ENCODE measurements at places on chromosomes 11 and 22.

DNA sequence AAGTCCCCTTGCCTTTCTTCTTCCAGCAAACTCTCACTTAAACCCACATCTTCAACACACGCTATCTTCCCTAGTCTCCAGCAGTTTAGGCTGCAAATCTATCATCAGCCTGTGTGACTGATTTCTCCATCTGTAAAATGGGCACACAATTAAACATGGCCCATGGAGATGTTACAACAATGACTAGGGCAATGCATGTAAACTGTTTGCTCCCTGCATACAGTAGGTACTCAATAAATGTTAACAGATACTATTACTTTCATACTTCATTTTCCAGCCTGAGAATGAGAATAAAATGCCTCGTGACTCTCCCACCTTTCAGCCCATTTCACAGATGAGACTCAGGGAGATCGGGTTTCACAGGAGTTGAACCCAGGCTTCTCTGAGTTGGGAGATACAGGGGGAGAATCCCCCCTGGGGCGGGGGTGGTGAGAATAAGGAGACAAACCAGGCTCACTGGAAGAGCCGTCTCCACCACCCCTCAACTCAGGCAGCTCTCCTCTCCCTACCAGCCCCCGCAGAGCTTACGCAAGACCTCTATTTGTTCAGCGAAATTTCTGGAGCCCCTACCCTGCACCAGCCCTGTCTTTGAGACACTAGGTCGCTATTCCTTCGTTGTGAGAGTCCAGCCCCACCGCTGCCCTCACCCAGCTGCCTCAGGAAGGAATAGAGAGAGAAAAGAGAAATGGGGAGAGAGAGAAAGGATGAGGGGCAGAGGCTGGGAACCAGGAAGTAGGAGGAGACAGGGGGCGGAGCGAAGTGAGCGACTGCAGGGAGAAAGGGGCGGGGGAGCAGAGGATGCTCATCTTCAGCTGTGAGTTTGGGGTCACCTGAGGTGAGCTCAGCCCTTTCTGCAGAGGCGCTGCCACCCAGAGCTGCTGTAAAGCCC is 42.1 kb upstream of the KLHL35 start:
- peak; percentile 55 for DNase-seq

DNA sequence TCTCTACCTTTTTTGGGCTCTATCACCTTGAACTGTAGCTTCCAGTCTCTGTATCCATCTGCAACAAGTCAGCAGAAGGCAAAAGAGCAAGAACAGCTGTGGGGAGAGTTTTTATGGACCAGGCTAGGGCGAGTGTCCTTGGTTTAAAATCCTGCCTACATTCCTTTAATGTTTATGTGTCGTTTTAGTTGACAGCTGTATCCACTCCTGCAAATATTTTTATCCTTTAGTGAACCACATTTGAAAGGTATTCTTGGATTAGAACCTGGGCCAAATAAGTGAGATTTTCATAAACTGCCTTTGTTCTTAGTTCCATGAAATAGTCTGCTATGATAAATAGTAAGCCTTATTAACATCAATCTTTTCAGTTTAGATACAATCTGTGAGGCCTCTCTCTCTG is 712.2 kb downstream of the ETS1 start:
- no peak for DNase-seq

GRCh38 chr11:133235381-133235780 is 296.9 kb downstream of the OPCML start:
- no peak for DNase-seq

DNA sequence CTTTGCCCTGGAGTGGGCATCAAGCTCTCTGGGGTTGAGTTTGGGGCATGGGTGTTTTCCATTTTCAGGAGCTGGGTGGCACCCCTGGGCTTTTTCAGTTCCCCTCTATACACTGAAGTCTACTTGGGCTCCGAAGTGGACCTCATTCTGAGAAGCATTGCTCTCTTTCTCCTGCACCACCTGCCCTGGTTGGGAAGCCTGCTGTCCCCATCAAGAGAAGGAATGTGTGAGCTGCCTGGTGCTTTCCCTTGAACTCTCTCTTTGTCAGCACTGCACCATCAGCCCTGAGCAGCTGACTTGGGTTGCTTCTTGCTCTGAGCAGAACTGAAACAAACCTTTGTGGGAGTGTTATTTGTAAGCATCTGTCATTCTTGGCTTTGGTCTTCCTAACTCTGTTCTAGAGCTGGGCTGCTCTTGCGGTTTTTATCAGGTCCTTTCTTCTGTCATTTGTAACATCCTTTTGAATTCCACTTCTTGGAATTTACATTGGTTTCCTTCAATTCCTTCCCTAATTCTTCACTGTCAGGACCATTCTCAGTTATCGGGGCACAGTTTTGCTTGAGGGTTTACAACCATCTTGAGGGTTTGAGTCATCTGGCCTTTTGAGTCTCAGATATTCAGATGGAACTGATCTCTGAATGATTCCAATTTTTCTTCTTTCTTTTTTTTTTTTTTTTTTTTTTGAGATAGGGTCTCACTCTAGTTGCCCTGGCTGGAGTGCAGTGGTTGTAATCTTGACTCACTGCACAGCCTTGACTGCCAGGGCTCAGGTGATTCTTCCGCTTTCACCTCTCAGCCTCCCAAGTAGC is 20.5 kb downstream of the UBE2L3 start:
- no peak for DNase-seq
